ENCODE measurements at places on chromosomes 16 and 17.

DNA sequence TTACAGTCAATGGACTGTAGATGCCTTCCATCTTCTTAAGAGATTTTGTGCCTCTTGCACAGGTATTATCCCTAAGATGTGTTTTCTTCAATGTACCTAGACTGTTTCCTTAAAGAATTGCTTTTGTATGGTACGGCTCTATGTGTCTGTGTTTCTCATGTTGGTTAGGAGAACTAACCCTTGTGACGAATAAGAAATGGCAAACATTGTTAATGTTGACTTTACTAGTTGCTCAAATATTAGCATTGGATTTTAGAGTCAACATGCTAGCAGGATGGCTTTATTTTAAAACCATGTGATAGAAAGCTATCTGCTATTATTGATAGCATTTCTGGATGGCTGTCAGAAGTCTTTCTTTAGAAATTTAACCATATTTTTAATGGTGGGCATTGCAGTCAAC, 34.5 kb downstream of the WWOX start:
- peaks cover 2% of the 10 kb centered on the region for H3K36me3 ChIP-seq
- no peaks in the 10 kb centered on the region for H3K27me3 ChIP-seq
- peaks cover 13% of the 10 kb centered on the region for H3K4me1 ChIP-seq
- DNase-seq: no peak
- no peak overlapping the region for H3K27ac ChIP-seq

DNA sequence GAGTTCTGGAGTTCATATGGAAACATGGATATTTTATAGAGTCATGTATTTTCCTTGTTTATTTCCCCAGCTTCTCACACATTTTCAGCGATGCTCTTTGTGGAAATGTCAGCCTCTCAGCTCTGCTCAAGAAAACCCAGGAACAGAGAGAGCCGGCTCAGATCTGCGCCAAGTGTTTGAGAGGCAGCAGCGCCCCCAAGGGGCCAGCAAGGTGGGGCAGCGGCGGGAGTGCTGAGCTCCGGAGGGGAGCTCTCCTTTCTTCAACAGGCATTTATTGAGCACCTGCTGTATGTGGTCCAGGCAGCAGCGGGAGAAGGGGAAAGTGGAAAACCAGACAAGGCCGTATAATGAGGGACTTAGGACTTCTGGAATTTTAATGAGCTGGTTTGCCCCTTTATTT, 421.1 kb upstream of the C16orf82 start:
- peak; percentile 57 for DNase-seq
- peaks cover 59% of the 10 kb centered on the region for H3K4me1 ChIP-seq
- no peak overlapping the region for H3K27ac ChIP-seq
- H3K27me3 ChIP-seq: peaks cover 2% of the 10 kb centered on the region

DNA sequence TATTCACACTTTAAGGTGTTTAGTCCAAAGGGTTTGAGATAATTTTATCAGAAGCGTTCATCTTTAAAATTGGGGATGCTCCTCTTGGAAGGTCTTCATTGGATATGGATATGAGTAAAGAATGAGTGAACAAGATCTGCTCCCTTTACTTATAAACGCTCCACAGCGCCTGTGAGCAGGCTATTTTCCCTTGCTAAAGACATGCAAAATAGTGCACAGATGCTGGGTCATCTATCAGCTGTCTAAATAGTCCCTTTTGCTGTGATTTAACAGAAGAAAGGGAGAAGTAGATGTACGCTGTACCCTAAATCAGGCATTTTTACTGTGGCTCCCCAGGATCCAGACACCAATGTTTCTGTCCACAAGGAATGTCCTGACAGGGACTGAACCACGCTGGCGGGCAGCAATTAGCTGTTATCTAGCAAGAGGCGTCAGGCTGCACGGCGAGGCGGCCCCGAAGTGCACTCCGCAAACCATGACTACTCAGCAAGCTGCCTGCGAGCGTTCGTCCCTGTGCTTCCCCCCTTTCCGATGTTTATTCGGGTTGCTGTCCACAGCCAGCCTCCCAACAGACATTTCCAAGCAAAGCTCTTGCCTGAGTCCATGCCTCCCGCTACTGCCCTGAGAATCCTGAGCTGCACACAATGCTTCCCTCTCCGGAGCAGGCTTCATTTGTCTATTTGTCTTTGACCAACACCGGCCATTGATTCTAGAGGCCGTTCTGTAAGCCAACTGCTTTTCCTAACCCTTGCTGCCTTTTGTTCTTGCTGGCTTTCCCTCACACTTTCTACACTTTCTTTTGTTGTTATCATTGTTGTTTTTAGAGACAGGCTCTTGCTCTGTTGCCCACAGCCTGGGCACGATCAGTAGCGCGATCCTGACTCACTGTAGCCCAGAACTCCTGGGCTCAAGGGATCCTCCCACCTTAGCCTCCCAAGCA, 55.7 kb upstream of the CNEP1R1 start:
- no peaks in the 10 kb centered on the region for H3K4me1 ChIP-seq
- DNase-seq: no peak
- no peak overlapping the region for H3K27ac ChIP-seq

DNA sequence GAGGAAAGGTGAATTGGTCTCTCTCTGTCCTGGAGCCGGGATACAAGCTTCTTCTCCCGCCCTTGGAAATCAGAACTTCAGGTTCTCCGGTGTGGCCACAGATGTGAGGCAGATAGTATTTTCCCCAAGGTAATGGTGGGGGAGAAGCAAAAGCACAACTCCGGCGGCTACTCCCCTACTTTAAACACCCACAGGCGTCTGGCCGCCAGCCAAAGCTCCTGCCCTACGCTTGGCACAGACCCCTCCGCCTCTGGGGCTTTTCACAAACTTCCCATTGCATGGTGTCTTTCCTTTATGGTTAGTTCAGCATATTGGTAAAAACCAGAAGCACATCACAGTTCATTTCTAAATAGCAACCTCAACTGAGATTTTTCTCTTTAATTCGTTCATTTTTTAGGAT, 39.4 kb upstream of the B4GALNT2 start:
- no peaks in the 10 kb centered on the region for H3K36me3 ChIP-seq
- peaks cover 8% of the 10 kb centered on the region for H3K27me3 ChIP-seq
- H3K27ac ChIP-seq: no peak overlapping the region
- no peak overlapping the region for H3K4me3 ChIP-seq
- DNase-seq: no peak
- H3K4me1 ChIP-seq: no peaks in the 10 kb centered on the region

Measured in activated T-helper 1 cell treated with anti-CD3 and anti-CD28 coated beads, Interleukin-12 subunit alpha, Interleukin-12 subunit beta, Interleukin-2, Interleukin-4 antibody, amounts not matched to agents 30 ng/mL and 10 ng/mL and 1 ng/mL, durations not matched to agents 14 hours and 24 hours and 36 hours (primary cell).